ENCODE measurements at places on chromosomes 4 and X. TPM values are rescaled to one million over a fixed set of nuclear protein-coding genes. Genes with fewer than 3 reads are reported as not detected.

- no peaks in the 10 kb centered on the region for H3K36me3 ChIP-seq
- H3K27me3 ChIP-seq, result no peaks in the 10 kb centered on the region
- DNase-seq, result no peak
- no peak overlapping the region for H3K4me3 ChIP-seq
- no peak overlapping the region for H3K27ac ChIP-seq
- H3K4me1 ChIP-seq, result peaks cover 18% of the 10 kb centered on the region
Measured at GRCh38 chr4:184457535-184458249, 16.7 kb downstream of the IRF2 start.

ARSJ gene
- 13.8 TPM for polyA plus RNA-seq

RPGR gene
- polyA plus RNA-seq, result 1.6 TPM

UCP1 gene
- polyA plus RNA-seq, result not detected

GPRASP2 gene
- polyA plus RNA-seq, result 4.9 TPM

GRCh38 chr4:56723201-56723605, 42.1 kb upstream of the HOPX start:
- no peak overlapping the region for H3K27ac ChIP-seq
- H3K27me3 ChIP-seq, result no peaks in the 10 kb centered on the region
- H3K4me1 ChIP-seq, result peaks cover 15% of the 10 kb centered on the region
- H3K36me3 ChIP-seq, result no peaks in the 10 kb centered on the region
- no peak overlapping the region for H3K4me3 ChIP-seq

- H3K27ac ChIP-seq, result no peak overlapping the region
- no peaks in the 10 kb centered on the region for H3K4me1 ChIP-seq
- no peak for DNase-seq
- H3K4me3 ChIP-seq, result no peak overlapping the region
- no peaks in the 10 kb centered on the region for H3K27me3 ChIP-seq
Measured at GRCh38 chr4:104446431-104447278, 48.0 kb downstream of the CXXC4 start.

GRCh38 chr4:176038789-176039188, 26.9 kb upstream of the WDR17 start:
- no peaks in the 10 kb centered on the region for H3K27me3 ChIP-seq
- no peaks in the 10 kb centered on the region for H3K4me1 ChIP-seq
- DNase-seq, result no peak
- H3K4me3 ChIP-seq, result no peak overlapping the region

Data from keratinocyte (primary cell).